Right renal pelvis (tissue), 4 donors: ENCODE measurements at places on chromosomes 11 and 22. TPM values are rescaled to one million over a fixed set of nuclear protein-coding genes. Genes with fewer than 3 reads are reported as not detected.

The MFRP gene
- not detected for polyA plus RNA-seq

The CABP2 gene
- polyA plus RNA-seq = not detected

The FIBIN gene
- 23.8 TPM for polyA plus RNA-seq

The AP2A2 gene
- 100 TPM for polyA plus RNA-seq

The CASP5 gene
- not detected for polyA plus RNA-seq

The VPREB1 gene
- polyA plus RNA-seq = 0.28 TPM

The PNPLA5 gene
- 0.12 TPM for polyA plus RNA-seq

The KDM4E gene
- 0.17 TPM for polyA plus RNA-seq

The NAGA gene
- 31.1 TPM for polyA plus RNA-seq

The MS4A3 gene
- 0.61 TPM for polyA plus RNA-seq

The MEI1 gene
- 2.1 TPM for polyA plus RNA-seq

The OR52E6 gene
- polyA plus RNA-seq = not detected

The MOGAT2 gene
- 0.64 TPM for polyA plus RNA-seq

The KCTD14 gene
- polyA plus RNA-seq = 15.4 TPM

The KCNJ1 gene
- polyA plus RNA-seq = 87.4 TPM

The SNX32 gene
- polyA plus RNA-seq = 3.5 TPM

The SLC22A8 gene
- polyA plus RNA-seq = 33.7 TPM

The KRTAP5-10 gene
- 0.21 TPM for polyA plus RNA-seq

The PRG2 gene
- 0.71 TPM for polyA plus RNA-seq

The UBQLN3 gene
- polyA plus RNA-seq = not detected

The RTN4R gene
- polyA plus RNA-seq = 6.1 TPM

The USP2 gene
- polyA plus RNA-seq = 11.3 TPM

The NUDT22 gene
- 31.8 TPM for polyA plus RNA-seq

The OR5A1 gene
- not detected for polyA plus RNA-seq

The OR52I1 gene
- not detected for polyA plus RNA-seq

The SAA2 gene
- 0.20 TPM for polyA plus RNA-seq

The PVALB gene
- polyA plus RNA-seq = 3.6 TPM

The DBX1 gene
- polyA plus RNA-seq = 0.05 TPM

The MS4A8 gene
- not detected for polyA plus RNA-seq

The OR9Q2 gene
- polyA plus RNA-seq = not detected
